Stomach (tissue), 19 donors: ENCODE measurements at places on chromosomes 5 and 9. TPM values are rescaled to one million over a fixed set of nuclear protein-coding genes. Genes with fewer than 3 reads are reported as not detected.

The SMIM33 gene
- total RNA-seq = not detected

GRCh38 chr5:81896764-81897163 lies 75.1 kb upstream of the ATG10 start:
- no peak for DNase-seq

The PLCXD3 gene
- total RNA-seq = 2.6 TPM

The CREB3 gene
- 81.7 TPM for total RNA-seq

GRCh38 chr5:135437796-135438560 lies 9.2 kb downstream of the DCANP1 start:
- DNase-seq = peak; percentile 94
